ENCODE measurements at places on chromosomes 4 and X. TPM values are rescaled to one million over a fixed set of nuclear protein-coding genes. Genes with fewer than 3 reads are reported as not detected.

GRCh38 chr4:21815651-21816377, 132.8 kb downstream of the KCNIP4 start:
- DNase-seq, result no peak

CTAG1B gene
- total RNA-seq, result not detected

- DNase-seq, result no peak
Measured at GRCh38 chr4:137468836-137469235, 63.5 kb downstream of the PCDH18 start.

DNA sequence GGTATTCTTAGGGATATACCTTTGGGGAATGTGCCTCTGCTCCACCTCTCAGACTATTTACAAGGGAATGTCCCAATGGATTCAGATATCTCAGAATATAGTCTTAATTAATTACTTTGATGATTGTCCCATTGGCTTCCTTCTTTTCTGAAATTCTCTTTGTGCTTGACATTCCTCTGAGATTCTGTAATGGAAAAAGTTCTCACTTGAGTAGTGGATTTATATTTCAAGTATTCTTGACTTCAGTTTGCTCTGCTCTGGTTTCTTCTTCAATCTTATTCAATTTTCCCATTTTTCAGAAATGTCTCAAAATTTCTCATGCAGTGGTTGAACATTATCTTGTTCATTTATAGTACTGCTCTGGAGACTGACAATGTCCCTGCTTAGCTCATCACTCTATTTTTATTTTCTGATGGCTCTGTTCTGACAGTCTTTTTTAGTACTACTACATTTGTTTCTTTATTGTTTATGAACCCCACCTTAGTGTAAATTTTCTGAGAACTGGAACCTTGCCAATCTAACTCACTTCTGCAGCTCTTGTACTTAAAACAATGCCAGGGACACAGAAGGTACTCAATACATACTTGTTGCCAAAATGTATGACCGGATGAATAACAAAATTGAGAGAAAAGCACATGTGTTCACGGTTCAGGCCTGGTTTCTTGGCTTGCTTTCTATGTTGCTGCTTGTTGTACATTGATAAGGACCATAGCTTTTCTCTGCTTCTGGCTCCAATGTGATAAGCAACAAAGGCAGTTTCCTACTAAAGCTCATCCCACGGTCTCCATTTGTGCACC, 471.7 kb downstream of the GASK1B start:
- DNase-seq, result no peak

MAGEA3 gene
- total RNA-seq, result 116 TPM

MCF2 gene
- 0.11 TPM for total RNA-seq

- no peak for DNase-seq
Measured at GRCh38 chr4:52945326-52945898, 83.3 kb downstream of the RASL11B start.

DNA sequence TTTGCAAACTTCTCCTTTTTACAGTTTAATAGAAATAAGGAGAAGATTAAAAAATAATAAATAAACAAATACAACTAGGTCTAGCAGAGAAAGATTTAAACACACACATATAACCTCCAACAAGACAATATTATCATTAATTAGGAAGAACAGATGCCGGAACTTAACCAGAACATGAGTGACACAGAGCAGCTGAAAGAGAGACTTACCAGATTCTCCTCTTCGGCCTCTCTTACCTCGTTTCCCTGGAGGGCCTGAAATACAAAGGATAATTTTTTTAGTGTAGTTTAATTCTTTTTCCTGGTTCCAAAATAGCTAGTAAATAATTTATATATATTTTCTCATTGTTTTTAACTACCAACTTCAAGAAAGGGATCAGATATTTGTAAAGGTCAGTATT, 252.5 kb downstream of the COL25A1 start:
- no peak for DNase-seq

- DNase-seq, result no peak
Measured at GRCh38 chr4:88320780-88321373, 36.5 kb upstream of the PPM1K start.

GRCh38 chr4:82124932-82125786, 248.6 kb downstream of the HNRNPD start:
- DNase-seq, result no peak

- no peak for DNase-seq
Measured at GRCh38 chr4:115575851-115576250, 462.4 kb upstream of the NDST4 start.

All from Daoy (cell line).